ENCODE measurements at places on chromosomes 4 and X.

DNA sequence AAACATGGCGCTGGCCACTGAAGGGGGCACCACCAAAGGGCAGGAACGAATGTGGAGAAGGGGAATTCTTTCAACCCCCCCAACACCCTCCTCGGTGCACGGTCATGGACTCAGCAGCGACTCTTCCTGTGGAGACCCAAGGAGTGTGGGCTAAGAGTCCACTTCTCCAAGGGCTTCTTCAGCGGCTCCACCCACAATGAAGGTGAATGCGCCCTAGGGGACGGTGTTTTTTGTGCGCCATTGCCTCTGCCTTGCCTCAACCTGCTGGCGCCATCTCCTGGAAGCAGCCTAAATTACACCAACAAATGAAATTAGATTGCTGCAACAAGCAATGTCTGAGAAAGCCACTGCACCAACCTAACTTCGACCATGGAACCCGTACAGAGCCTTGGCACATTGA, 169.2 kb upstream of the MAGEB18 start:
- no peak for DNase-seq

- no peak for DNase-seq
These were observed 63.3 kb downstream of the CCSER1 start for GRCh38 chr4:90190525-90190924.

- DNase-seq: no peak
These were observed 102.0 kb upstream of the ARHGAP24 start for GRCh38 chr4:85372966-85373365.

- DNase-seq: no peak
These were observed 1.8 kb downstream of the ARHGEF6 start for GRCh38 chrX:136778916-136779315.

GRCh38 chr4:8220661-8221450, 21.8 kb downstream of the SH3TC1 start:
- DNase-seq: no peak

DNA sequence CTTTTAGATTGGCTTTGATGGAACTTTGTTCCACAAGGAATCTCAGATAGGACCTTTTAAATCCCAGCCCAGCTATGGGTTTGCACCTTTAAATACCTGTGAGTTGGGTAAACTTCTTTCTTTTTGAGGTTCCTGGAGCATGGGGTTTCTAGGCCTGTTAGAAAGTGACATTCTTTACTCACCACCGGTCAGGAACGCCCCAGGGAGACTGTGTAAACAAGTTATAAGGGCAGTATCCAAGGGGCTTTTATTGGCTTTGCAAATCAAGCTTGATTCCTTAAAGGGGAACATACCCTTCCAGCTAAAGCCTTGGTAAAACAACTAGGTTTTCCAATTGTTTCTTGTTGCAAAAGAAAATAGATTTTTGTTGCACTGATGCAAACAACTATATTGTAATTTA, 93.4 kb downstream of the TENT5D start:
- no peak for DNase-seq

DNA sequence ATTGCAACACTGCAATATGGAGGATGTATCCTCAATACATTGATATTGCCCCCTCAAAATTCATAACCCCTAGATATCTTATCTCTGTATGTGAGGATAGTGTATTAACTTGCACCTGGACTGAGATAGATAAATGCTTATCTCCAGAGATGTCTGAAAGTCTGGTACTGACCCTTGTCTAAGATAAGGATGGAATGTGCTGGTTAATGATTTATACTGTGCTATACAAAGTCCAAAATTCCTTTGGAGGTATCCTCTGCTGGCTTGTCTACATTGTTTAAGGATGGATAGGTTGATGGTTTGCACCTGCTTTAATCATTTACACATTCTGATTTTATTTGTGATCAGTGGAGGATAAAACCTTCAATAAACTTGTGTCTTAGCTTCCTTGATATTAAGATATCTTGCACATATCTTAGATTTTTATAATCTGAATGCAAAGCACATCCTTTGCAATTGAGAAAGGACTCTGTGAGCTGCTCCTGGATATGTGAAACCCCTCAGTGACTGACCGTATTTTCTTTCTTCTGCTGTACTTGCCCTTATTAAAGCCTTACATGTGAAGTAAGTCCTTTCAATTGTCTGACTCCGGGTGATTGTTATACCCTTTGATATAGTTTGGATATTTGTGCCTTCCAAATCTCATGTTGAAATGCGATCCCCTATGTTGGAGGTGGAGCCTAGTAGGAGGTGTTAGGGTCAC, 430.3 kb upstream of the MAOA start:
- DNase-seq: no peak

- peak; percentile 69 for DNase-seq
These were observed 57.2 kb upstream of the FAM9C start for GRCh38 chrX:13101441-13102139.

DNA sequence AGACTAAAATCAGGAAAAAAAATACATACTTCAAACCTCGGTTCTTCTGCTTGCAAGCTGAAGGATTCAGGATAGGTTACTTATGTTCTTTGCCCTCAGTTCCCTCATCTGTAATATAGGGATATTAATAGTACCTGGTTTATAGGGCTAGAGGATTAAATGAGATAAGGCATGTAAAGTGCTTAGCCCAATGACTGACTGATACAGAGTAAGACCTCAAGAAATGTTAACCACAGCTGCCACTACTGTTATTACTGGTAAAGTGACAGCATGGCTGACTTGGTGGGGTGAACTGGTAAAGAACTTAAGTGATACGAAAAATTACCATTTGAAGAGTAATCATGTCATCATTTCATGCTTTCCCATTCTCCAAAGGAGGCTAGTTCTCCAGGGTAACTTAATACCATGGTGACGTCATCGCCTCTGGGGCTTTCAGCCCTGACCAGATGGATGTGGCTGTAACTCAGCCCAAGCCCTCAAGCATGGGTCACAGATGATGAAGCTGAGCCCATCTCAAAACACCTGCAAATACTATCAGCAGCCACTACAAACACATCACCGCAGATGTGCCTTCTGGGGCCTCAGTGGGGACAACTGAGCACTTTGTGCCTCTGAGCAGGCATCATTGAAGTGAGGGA, 44.5 kb upstream of the SCML1 start:
- peak; percentile 38 for DNase-seq

DNA sequence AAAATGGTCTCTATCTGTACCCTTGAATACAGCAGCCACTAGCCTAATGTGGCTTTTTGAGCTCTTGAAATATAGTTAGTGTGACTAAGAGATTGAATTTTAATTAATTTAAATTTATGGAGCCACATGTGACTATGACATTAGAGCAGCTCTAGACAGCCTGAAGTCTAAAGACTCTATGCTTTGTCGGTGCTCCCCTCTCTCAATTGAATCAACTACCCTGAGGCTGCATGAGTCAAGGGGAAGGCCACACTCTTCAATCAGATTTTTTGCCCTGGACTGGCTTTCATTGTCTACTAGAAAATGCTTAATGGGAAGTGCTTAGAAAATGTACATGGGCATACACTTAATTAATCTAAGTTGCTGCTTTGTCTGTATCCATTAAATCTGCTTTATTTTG, 11.7 kb downstream of the TLR7 start:
- DNase-seq: no peak

DNA sequence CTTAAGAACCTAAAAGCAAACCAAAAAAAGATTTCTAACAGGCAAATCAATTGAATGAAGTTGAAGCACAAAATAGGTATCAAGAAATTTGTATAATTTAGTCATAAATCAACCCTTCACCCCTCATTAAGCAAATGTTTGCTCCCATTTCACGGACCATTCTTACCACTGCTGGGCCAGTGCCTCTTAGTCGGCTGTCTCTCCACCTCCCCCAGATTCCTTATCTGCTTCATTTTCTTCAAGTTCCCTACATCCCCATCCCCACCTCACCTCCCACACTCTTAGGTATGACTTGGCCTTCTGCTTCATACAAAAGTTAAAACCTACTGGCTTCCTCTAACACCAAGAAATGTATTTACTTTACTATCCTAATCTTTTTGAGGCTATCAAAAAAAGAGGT, 11.8 kb downstream of the AASDH start:
- no peak for DNase-seq

GRCh38 chrX:17744896-17745523, 7.7 kb downstream of the SCML1 start:
- no peak for DNase-seq

- no peak for DNase-seq
These were observed 6.8 kb downstream of the PLA2G12A start for GRCh38 chr4:109723110-109723509.

DNA sequence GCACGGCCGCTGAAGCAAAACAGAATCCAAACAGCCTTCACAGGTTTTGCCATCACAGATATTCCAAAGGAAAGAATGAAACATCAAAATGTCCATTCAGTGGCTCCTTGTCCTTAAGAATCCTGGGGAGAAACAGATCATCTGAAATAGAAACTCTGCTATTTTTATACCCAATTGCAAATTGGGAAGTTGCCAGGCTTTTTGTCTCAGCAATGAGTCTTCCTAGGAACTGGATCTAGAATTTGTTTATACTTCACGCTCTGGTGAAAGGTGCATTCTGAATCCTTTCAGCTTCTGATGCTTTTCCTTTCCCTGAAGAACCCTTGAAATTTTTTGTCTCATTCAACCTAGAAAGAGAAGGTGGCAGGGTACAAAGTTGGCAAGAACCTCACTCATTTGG, 218.9 kb downstream of the FBXW7 start:
- DNase-seq: no peak

- no peak for DNase-seq
These were observed 20.7 kb downstream of the PARM1 start for GRCh38 chr4:74953647-74954046.

DNA sequence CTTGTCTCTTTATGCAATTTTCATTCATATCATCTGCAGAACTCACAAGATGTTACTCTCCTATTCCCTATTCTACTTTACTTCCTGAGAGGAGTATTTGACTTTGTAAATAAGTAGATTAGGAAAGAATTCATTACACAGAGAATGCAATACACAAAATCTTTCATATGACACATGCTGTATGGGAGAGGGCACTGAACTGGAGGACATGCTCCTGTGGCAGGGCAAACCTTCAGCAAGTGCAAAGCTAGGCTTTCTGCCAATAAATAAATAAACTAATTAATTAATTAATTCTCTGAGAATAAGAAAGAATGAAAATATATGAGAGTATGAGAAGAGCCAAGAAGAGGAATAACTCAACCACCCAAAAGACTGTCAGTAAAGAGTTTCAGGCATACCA, 33.9 kb downstream of the THAP9 start:
- DNase-seq: no peak

GRCh38 chr4:139735381-139736273, 70.0 kb downstream of the MGST2 start:
- no peak for DNase-seq

DNA sequence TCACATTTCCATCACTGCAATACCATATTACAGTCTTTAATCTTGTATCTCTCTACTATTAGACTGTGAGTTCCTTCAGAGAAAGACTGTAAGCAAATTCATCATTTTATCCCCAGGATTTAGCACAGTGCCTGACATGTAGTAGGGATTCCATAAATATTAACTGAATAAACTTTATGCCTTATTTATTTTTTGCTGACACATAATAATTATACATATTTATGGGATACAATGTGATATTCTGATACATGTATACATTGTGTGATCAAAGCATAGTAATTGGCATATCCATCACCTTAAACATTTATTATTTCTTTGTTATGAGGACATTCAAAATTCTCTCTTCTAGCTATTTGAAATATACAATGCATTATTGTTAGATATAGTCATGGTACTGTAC, 3.7 kb downstream of the PPEF2 start:
- DNase-seq: no peak

GRCh38 chrX:87626996-87627395, 109.4 kb downstream of the KLHL4 start:
- DNase-seq: no peak

GRCh38 chrX:107571296-107571998, 56.9 kb upstream of the PRPS1 start:
- DNase-seq: peak; percentile 82

DNA sequence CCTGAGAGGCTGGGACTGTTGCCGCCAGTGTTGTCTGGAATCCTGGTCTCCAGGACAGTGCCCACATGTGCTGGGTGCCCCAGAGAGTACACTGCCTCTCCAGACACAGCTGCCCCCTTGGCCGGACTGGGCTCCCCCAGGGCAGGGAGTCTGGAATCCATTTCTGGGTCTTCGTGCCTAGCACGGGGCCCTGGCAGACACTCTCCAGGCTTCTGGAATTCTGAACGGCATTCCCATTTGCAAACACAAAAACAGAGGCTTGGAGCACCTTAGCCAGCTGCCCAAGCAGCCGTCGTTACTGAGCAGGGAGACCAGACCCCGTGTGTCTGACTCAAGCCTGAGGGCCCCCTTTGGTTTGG, 20.8 kb downstream of the HMX1 start:
- DNase-seq: no peak

Data from kidney epithelial cell (primary cell).